ENCODE measurements at places on chromosomes 3 and 15.

GRCh38 chr3:174232658-174233429 is 626.3 kb upstream of the NAALADL2 start:
- no peak for DNase-seq

DNA sequence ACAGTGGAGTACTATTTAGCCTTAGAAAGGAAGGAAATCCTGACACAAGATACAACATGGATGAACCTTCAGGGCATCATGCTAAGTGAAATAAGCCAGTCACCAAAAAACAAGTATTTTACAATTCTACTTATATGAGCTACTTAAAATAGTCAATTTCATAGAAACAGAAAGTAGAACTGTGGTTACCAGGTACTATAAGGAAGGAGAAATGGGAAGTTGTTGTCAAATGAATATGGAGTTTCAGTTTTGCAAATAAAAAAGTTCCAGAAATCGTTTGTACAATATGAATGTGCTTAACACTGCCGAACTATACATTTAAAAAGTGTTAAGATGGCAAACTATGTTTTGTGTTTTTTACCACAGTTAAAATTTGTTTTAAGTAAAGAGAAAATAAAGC is 26.8 kb downstream of the TRANK1 start:
- DNase-seq = no peak

DNA sequence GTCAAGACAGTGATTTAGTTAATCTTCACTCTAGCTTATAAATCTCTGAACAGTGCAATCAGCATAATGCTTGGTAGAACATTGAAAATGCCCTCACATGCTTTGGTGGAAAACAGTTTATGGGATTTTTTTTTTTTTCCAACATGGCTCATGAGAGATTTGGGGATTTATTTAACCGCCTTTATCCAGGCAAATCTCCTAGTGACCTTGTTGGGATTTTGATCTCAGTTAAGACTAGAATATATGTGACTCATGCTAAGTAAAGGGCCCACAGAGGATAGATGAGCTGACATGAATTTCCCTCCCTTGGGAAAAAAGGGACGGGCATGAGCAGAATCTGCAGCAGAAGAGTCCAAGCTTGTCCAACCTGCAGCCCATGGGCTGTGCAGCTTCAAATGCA is 18.7 kb downstream of the LRTM1 start:
- DNase-seq = no peak

- DNase-seq = no peak
Observed at GRCh38 chr3:20488151-20488550, 302.1 kb upstream of the SGO1 start.

DNA sequence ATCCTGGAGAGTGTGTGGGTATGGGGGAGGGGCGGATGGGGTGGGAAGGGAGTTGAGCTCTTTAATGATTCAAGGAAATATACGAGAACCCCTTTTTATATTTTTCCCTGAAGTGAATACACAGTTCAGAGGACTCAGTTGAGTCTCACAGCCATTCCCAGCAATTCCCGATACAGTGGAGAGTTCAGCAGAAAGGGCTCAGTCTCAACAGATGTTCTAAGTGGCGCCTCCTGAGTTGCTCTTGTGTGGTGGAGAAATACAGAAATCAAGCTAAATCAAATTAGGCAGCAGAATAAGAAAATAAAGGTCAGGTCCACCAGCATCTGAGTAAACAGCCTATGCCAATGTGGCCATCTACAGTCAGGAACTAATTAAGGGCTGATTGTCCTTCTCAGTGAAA is 372.1 kb downstream of the NR2F2 start:
- DNase-seq = no peak

- no peak for DNase-seq
Observed at GRCh38 chr3:39271363-39271914, 8.4 kb downstream of the CX3CR1 start.

- DNase-seq = no peak
Observed at GRCh38 chr3:133477487-133477886, 77.6 kb downstream of the BFSP2 start.

DNA sequence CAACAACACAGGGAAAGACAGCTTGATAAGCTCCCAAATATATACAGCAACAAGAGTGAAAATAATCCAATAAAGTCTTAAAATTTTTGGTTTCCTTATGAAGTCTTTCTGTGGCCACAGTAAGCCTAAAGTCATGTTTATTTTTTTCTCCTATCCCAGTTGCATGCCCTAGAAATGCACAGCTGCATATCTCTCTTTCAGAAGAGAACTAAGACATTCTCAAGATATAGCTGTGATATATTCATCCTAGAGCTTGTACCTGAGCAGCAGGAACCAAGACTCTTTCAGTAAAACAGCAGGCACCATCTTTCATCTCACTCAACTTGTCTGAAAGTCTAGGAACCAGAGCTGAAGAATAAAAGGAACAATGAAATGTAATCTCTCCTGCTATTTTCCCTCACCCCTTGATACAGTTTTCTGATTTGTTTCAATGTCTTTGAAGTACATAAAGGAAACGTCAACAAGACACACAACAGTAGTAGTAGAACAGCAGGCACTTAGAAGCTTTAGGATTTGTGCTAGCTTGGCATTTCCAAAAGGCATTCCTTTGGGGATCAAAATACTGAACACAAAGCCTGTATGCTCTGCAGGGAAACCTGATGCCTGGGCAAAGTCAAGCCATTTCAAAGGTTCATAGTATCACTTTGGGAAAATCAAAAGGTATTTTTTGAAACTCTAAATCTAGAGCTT is 536.8 kb downstream of the PYDC2 start:
- DNase-seq = no peak

- DNase-seq = no peak
Observed at GRCh38 chr3:51378065-51378464, 7.0 kb upstream of the MANF start.

DNA sequence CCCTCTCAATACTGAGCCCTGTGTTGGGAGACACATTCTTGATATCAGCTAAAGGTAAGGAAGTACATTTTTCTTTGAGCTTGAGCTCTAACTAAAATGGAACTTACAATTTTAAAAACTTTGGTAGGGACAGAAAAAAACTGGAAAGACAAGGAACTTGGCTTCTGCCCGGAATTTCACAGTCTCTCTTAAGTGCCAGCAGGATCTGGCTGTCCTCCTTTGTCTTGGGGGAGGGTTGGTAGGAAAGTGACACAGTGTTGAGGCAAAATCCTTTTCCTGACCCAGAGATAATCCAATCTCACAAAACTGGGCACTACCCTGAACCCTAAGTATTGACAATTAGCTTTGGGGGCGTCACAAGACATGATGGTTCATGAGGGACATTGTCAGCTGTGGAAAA is 45.3 kb downstream of the ZPLD1 start:
- no peak for DNase-seq

All from stimulated activated CD8-positive, alpha-beta memory T cell treated with anti-CD3 and anti-CD28 coated beads, Interleukin-4, amount 100 ng/mL, for 1 hour (primary cell).